ENCODE measurements at places on chromosomes 5 and 9.
A peak's percentile ranks its signal among the peaks of the same experiment; 100 is the strongest.

DNA sequence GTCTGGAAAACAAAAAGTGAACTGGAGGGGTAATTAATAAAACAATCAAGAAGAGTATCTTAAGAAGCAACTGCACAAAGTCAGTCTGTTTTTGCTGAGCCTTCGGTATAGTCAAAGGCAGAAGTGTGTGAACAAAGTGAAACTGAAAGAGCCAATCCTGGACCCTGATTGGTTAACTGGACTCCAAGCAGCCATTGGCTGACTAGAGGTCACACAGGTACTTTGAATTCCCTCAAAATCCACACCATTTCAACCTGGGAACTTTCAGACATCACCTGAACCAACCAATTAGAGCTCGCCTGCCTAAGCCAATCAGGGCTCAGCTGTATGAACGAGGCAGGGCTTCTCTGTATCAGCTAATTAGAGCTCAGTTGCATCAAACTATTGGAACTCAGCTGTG lies 286.7 kb downstream of the TLE4 start:
- no peak for DNase-seq

DNA sequence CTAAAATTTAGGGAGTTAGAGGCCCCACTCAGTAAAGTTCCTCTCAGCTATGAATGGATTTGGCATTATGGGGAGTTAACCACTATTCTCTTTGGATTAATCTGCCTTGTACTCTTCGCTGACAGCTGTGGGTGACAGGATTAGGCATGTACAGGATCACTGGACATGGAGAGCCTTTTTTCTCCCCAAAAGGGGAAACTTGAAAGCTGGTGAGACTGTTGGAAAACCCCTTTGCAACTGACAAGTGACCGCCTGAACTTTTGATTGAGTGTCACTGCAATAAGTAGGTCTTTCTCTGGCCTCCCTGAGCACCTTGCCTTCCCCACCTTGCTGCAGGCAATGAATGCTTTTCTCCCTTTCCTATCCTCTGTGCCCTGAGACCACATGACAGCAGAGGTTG lies 68.3 kb downstream of the ERP44 start:
- no peak for DNase-seq

DNA sequence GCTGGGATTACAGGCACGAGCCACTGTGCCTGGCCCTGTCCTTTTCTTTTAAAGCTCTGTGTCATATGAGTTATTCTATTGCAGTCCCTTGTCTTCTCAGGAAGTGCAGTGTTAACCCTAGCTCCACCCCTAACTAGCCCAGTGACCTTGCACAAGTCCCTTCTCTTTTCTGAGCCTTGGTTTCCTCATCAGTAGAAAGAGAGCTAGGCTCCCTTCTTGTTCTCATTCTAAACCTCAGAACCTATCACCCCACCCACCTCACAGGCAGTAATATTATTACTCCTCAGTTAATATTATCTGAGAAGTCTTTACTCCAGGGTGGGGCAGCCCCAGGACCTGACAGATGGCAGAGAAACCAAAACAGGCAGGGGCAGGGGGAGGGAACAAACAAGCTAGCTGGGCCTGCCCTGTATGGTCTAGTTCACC lies 7.2 kb downstream of the CYFIP2 start:
- no peak for DNase-seq

DNA sequence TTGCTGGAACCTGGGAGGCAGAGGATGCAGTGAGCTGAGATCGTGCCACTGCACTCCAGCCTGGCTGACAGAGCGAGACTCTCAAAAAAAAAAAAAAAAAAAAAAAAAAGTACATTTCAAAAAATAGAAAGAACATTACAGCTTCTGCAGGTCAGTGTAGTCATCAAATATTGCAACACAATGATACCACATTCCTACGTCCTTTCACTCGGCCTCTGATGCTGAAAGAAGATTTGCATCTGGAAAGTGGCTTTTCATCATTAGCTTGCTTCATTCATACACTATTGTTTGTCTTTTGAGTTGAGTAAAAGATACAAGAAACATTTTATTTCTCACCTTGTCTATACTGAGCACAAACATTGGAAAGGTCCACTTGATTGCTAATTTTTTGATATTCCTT lies 59.6 kb upstream of the CPLANE1 start:
- no peak for DNase-seq

DNA sequence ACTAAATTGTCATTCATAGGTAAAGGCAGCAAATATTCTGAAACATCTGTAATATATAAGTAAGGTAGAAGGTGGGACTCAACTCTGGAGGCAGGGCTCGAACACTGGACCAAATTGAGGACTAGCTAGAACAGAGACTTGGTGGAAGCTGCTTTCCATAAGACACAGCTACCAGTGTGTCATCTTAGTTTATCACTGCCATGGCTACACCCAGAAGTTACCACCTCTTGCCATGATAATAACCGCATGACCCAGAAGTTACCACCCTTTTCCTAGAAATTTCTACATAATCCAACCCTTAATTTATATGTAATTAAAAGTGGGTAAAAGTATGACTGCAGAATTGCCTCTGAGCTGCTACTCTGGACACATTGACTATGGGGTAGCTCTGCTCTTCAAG lies 99.7 kb downstream of the STARD4 start:
- no peak for DNase-seq

- DNase-seq: no peak
Measured at GRCh38 chr9:90441814-90442213, 200.8 kb downstream of the DIRAS2 start.

- no peak for DNase-seq
Measured at GRCh38 chr5:1349246-1349645, 4.3 kb upstream of the CLPTM1L start.

DNA sequence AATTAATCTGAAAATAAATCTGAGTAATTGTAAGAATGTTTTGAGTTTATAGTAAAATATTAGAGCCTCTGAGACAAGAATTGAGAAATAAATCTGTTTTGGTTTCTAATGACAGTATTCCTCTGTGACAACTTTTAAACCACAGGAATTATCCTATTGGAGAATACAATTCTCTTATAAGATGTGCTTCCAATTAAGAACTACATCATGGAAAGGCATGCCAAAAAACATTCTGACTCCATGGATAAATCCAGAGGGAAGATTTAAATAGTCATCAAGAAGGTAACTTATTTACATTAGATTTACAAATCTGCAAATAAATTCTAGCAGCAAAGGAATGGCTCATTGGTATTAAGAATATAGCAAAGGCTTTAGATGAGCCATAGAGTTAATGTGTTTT lies 178.3 kb upstream of the ACOT12 start:
- peak; percentile 44 for DNase-seq

DNA sequence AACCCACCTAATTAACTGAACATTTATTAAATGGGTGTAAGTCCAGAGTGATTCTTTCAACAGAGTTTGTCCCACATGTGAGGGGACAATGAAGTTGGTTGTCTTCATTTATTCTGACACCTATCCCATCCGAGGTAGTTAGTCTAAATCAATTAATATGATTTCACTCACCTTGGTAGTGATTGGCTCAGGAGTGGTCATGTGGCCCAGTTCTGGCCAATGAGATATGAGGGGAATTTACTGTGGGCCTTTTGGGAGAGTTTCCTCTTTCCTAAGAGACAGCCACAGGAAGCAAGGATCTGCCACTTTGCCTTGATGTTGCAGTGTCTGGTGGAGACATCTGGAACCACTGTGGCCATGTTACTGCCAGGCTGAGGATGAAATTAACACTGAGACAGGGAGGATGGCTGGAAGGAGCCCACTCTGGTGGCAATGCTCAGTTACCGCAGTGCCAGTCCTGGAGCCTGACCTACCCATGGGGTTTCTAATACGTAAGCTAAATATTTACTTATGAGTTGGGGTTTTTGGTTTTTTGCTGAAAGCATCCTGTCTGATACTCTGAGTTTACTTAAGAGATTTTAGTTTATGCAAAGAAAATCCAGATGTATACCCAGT lies 118.6 kb downstream of the FGF18 start:
- DNase-seq: no peak

GRCh38 chr5:180910735-180911134 lies 11.8 kb downstream of the BTNL8 start:
- no peak for DNase-seq
